Tibial artery (tissue), 4 donors: ENCODE measurements at places on chromosomes 11 and 22.

DNA sequence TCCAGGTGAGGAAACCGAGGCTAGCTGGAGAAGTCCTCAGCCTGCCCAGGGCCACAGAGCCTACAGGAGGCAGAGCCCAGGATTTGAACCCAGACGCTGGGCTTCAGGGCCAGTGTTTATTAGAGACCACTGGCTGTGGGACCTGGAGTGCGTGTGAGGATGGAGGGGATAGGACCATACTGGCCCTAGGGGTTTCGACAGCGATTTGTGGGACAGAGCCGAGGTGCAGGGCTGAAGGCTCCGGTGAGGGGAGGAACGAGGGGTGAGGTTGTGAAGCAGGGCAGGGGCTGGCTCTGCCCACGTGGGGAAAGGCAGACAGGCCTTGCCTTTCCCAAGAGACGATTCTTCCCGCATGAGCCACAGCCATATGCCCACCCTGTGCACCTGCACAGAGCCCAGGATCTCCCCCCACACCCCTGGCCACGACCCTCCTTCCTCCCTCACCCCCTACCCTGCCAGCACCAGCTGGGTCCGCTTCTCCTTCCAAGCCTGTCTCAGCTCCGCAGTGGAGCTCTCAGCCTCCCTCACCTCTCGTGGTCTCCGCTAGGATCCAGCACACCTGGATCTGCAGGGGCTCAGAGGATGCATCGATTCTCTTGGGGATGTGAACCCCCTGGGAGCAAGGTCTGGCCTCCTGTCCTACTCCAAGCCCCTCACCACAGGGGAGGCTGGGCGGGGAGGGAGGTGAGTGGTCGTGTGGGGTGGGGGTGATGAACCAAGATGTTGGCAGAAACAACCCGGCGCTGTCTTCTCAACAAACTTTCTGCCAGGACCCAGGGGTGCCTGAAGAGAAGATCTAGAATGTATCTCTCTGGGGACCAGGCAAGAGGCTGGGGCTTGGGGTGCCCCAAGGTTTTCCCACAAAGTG, 58.4 kb downstream of the RTL6 start:
- no peak for DNase-seq

DNA sequence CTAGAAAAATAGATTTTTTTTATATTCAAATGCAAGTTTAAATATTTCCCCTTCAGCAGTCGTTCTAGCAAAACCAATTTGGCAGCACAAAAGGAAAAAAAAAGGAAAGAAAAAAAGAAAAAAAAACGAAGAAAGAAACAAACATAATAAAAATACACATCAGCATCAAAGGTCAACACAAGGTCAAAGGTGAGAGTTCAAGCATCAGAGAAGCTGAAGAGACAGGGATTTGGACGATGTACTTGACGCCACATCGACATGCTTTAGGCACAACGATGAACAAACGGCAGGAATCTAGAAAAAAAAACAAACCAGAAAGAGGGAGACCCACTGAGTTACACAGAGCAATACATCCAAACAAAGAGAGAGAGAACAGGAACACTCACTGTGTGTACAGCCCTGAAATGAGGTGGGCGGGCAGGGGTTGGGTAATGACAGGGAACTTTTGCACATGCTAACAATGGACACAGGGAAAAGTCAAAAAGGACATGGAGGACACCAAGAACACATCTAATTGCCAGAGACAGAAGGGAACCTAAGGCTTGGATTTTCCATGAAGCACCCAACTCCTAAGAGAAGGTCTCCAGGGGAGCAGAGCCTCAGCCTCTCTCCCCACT, 19.8 kb upstream of the RAPSN start:
- no peak for DNase-seq

GRCh38 chr11:128515086-128515485, 72.3 kb downstream of the ETS1 start:
- no peak for DNase-seq

- DNase-seq = no peak
Observed at GRCh38 chr22:39556970-39557841, 13.3 kb upstream of the CACNA1I start.

DNA sequence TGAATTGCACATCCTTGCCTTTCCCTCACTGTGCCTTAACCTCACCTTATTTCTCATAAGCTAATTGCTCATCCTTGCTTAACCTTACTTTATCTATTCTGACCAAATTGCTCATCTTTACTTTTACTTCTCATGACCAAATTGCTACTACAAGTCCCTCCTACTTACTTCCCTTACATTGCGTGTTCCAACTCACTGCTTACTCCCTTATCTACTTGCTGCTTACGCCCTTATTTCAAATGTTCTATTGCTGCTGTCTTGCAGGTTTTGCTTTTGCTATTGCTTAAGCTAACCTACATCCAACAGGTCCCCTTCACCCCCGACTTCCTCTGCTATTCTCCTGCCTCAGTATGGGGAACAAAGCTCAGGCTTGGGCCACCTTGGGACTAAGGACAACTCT, 8.0 kb downstream of the OR8B2 start:
- no peak for DNase-seq

GRCh38 chr11:3074912-3075589, 17.8 kb upstream of the CARS1 start:
- DNase-seq = no peak

DNA sequence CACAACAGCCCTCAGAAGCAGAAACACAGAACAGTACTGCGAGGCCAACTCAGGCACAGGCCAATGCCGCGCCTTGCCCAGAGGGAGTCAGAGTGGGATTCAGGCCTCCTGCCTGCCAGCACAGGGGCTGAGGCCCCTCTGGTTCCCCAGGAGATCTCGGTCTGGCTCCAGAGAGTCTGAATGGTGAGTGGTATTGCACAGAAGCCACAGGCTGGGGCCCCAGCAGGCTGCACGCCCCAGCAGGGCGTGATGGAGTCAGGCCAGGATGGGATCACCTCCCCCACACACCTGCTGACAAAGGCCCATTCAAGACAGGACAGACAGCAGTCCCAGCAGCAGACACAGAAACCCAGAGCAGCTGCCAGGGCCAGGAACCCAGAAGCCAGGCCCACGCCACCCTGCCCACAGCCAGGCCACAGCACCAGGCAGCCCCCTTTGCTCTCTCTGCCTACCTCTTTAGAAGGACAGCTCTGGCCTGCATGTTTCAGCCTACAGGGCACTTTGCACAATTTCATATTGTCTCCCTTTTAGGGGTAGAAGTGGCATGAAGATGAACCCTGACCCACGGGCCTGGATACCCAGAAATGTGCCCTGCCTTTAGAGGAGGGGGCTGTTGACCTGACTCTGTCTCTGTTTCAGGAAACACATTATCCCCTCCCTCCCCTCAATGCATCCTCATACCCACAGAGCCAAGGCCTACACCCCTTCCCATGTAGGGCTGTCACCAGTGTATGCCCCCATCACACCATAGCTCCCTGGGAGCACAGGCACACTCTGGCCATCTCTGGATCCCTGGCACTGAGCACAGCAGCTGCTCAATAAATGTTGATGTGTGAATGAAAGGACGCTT, 6.1 kb downstream of the FXYD6 start:
- no peak for DNase-seq

GRCh38 chr11:111513240-111513605, 1.0 kb upstream of the BTG4 start:
- DNase-seq = no peak

DNA sequence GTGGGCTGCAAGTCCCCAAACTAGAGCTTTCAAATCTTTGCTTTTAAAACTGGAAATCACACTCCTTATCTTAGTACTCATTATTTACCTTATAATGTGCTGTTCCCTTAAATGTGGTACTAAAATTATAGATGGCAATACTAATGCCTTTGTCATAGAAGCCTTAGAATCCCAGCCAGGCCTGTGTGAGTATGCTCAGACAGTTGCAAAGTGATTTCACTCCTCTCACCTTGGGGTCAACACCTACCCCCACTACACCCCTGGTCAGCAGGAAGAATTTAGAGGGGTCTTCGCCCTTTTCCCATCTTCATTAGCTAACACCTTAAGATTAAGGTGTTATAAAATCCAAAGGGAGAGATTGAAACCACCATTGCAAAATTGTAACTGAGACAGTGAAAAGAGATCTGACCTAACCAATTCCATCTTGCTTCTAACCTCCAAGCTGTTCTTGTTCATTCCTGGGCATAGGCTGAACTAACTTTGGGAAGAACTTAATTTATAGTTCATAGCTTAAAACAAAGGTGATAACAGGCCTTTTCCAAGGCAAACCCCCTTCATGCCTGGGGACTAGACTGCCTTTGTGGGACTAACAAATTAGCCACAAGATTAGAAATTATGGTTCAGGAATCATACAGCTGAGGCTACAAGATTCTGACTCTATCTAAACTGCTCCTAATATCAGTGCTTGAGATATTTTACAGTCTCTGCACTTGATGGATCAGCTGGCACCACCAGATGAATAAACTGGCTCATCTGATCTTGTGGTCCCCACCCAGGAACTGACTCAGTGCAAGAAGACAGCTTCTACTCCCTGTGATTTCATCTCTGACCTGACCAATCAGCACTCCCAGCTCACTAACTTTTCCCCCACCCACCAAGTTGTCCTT, 10.4 kb upstream of the MRPL17 start:
- no peak for DNase-seq

DNA sequence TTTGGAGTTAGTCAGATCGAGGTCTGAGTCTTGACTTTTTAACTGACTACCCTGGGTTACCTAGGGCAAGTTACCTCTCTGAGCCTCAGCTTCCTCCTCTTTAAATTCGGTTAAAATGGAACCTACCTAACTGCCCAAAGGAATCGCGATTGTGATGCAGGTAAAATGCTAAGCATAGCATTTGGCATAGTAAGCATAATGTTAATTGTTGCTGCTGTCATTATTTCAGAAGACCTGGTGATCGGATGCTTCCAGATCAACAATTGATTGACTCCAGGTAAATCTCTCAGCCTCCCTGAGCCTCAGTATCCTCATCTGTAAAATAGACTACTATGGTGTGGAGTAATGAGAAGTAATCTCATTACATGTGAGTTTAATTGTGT, 550 bp upstream of the SLC43A1 start:
- DNase-seq = no peak

GRCh38 chr11:460331-461199, 10.5 kb downstream of the PTDSS2 start:
- no peak for DNase-seq
